Activated CD4-positive, alpha-beta T cell treated with anti-CD3 and anti-CD28 coated beads, Interleukin-2, amount 50 U/mL, for 4 hours (primary cell): ENCODE measurements at places on chromosomes 13 and 19.

DNA sequence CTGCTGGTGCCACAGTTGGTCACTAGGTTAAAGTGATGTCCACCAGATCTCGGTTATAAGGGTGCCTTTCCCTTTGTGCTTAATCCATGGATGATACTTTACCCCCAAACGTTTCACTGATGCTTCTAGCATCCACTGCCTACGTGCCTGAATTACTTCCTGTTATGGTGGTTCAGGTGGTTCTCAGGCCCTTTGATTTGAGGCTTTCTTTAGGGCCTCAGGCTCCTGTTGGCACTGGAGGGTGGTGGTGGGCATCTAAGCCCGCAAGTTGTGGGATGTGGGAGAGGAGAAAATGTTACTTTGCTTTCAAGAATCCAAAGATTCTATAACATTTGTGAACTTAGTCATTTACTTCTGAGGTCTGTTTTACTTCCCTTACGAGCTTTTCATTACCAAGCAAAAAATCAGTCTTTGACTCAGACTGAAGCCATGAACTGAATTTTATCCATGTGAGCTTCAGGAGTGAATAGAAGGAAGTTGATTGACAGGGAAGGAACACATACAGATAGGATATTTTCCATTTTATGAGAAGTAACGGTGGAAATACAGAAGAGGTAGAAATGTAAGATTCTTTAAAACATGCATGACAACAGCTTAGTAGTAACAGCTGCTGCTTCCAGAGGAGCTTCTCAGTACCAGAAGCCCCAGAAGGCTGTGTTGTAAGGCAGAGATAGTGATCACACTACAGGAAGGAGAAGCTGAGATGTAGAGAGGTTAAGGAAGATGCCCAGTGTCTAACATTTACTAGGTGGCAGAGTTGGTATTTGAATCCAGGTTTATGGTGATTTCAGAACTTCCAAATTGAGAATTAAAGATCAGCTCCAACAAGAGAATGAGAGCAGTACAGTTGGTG, 65.0 kb downstream of the ARHGEF7 start:
- DNase-seq, result no peak

GRCh38 chr13:42574011-42574410, at the start of gene TNFSF11:
Gene TNFSF11, plus strand, starts transcription at chr13:42574152. Its CDS starts 152 bp downstream, at chr13:42574304.
- DNase-seq, result no peak

DNA sequence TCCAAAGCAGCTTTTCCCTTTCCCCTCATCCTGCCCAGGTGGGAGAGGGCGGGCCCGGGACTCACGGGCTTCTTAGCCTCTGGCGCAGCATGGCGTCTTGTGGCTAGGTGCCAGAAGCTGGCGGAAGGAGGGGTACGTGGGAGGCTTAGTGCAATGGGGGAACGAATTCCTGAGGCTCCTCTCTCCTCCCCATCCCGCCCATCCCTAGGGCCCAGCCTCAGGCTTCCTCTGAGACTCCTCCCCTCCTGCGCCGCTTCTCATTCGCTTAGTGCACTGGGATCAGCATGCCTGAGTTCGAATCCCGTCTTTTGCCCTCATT, 297.8 kb downstream of the ZNF536 start:
- DNase-seq, result no peak

DNA sequence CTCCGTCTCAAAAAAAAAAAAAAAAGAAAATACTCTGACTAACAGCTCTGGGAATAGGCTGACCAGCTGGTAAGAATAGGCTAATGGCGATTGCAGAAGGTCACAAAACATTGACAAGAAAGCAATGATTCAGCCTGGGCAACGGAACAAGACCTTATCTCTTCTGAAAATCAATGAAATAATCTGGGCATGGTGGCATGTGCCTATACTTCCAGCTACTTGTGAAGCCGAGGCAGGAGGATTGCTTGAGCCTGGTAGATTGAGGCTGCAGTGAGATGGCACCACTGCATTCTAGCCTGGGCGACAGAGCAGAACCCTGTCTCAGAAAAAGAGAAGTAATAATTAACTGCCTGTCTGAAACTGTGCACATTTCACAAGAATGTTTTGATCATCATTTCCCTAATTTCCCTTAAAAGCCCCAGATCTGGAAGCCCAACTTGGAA, 18.8 kb upstream of the MTRF1 start:
- no peak for DNase-seq

DNA sequence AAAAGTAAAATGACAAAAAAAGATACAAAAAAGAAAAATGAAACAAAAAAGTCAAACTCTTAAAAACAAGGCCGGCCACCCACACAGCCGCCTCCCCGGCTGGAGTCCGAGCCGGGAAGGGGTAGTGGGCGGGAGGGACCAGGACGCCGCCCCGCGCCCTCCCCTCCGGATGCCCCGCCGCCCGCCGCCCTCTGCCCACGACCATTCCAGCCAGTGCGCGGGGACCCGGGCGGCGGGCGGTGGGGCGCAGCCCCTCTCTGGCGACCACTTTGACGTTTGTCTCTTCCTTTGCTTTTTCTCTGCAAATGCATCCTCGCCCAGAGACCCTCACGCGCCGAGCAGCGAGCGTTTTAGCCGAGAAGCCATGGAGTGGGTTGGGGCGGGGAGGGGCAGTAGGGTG, 28.6 kb downstream of the ZBTB7A start:
- DNase-seq, result no peak

DNA sequence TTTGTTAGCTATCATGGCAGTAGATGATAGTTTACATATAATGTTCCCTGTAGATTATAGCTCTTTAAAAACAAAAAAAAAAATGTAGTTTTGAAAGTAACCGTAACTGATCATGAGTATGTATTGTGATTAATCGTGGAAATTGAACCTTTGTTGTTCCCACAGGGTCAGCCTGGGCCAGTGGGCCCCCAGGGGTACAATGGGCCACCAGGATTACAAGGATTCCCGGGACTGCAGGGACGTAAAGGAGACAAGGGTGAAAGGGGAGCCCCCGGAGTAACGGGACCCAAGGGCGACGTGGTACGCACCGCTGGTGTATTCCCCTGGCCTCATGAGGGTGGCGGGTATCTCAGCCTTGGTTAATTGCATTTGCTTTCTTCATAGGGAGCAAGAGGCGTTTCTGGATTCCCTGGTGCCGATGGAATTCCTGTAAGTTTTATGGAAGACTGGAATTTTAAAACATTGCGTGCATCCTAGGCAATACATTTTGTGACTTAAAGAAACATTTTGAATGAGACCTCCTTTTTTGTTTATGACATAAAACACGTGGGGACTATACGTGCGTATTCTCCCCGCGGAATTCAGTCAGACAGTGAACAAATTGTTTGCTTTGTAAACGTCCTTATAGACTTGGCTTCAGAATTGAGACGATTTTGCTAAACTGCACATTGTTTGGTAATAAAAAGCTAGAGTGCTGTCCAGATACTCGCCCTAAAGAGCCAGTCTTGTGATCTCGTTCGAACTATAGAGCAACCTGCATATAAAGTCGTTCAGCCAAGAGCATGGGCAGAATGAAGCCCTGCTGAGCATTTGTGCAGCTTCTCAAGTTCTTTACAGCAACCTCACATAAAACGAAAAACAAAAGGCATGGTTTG, 117.7 kb downstream of the COL4A2 start:
- no peak for DNase-seq

- no peak for DNase-seq
Observed at GRCh38 chr19:45368737-45369340, 1.5 kb downstream of the ERCC2 start.

GRCh38 chr13:26759249-26759906, 1.2 kb downstream of the GPR12 start:
- no peak for DNase-seq

DNA sequence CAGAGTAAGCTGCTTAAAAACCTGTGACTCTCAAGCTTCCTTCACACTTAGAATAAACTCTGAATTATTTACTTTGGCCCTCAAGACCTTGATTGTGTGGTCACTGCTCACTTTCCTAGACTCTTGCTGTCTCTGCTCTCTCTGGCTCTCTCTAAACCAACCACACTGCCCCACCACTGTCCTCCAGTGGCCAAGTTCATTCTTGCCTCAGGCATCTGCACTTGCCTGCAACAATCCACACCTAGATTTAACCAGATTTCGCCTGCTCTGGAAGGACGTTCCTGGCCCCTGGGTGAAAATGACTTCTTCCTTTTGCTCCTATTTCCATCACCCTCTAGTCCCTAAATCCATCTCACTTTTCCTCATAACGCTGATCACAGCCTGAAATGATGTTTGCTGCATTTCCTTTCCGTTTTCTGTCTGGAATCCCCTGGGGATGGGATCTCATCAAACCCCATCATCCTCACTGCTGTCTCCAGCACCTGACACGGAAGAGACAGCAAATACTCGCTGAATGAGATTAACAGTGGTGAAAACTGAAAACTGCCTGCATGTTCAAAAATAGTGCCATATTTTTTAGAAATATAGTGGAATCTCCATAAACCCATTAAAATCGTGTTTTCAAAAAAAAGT, 232.6 kb downstream of the UQCRFS1 start:
- no peak for DNase-seq

DNA sequence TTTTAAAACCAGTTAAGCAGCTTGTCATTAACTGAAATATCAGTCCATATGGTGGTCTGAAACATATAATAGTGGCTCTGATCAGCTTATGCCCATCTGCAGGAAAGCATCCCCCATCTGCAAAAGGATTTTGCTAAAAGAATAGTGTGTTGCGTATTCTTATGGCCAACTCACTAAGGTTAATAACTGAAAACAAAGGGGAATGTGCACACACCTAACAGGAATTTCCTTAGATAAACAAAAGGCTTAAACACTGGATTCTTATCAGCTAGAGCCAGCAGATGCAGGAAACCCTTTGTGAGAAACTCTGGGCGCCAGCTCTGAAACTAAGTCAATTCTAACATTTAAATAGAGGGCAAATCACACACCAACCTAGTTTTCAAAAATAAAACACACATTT, 22.1 kb downstream of the VPS36 start:
- no peak for DNase-seq

GRCh38 chr13:60431108-60431700, 34.2 kb downstream of the TDRD3 start:
- DNase-seq, result no peak
